GM23248 (cell line): ENCODE measurements at places on chromosomes 4 and X.
A peak's percentile ranks its signal among the peaks of the same experiment; 100 is the strongest.

DNA sequence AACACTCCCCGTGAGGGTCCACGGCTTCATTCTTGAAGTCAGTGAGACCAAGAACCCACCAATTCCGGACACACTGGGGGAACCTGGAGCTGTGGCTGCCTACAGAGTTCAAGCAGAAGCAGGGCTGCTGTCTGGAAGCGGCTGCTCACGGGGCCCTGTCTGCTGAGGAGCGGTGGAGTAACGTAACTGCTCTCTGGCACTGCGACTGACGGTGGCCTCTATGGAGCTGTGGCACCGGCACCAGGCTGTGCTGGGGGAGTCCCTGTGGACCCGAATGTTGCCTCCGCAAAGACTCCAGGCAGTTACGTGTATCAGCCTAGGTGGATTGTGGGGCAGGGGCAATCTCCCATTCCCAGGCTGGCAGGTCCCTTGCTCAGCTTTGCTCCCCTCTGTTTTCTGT is 703.3 kb upstream of the FRG1 start:
- H3K27me3 ChIP-seq, result no peaks in the 10 kb centered on the region
- no peak overlapping the region for H3K27ac ChIP-seq
- H3K4me3 ChIP-seq, result no peak overlapping the region
- DNase-seq, result no peak
- no peaks in the 10 kb centered on the region for H3K4me1 ChIP-seq

- no peaks in the 10 kb centered on the region for H3K36me3 ChIP-seq
- H3K4me1 ChIP-seq, result no peaks in the 10 kb centered on the region
- H3K4me3 ChIP-seq, result no peak overlapping the region
- H3K27ac ChIP-seq, result no peak overlapping the region
- DNase-seq, result no peak
Observed at GRCh38 chrX:42976746-42977366, 198.9 kb upstream of the PPP1R2C start.

DNA sequence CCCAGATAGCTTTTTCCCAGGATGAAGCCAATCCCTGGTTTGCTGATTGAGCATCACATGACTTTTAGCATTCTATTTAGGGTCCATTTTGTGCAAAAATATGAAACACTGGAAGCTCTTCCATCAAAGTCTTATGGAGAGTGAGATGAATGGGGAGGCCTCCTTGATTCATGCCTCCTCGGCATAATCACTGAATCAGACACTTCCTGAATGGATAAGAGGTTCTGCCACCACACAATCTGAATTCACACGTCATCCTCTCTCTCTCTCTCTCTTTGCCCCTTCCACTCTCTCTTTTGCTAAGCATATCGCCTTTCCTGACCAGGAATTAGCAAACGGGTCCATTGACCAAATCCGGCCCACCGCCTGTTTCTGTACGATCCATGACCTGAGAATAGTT is 68.7 kb downstream of the CRMP1 start:
- H3K4me3 ChIP-seq, result no peak overlapping the region
- DNase-seq, result no peak
- H3K4me1 ChIP-seq, result 0 out of 2 replicates have a peak, but pooled peaks cover 9% of the 10 kb centered on the region
- H3K36me3 ChIP-seq, result peaks cover 31% of the 10 kb centered on the region; the same call in 1 of the 2 replicates
- H3K27ac ChIP-seq, result no peak overlapping the region
- no peaks in the 10 kb centered on the region for H3K27me3 ChIP-seq

DNA sequence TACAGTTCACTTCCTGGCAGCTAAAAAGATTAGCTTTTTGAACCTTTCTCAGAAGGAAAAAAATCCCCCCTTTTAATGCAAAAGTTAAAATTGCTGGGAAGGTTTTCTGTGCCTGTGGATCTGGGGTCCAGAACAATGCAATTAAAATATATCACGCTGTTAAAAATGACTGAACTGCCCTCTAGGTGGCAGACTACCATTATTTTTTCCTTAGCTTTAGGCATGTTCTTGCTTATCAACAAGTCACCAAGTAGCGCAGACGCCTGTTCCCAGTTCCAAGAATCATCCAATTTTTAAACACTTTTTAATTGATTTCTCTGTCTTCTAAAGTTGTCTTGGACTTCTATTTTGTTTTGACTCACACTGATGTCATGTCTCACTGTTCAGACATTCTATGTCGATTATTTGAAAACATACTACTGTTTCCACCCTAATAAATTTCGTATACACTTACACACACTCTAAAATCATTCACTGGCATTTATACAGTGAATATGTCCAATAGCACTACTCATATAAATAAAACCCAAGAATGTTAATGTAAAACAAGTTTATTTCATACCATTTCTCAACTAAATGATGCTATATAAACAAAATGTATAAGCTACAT is 661.6 kb downstream of the RAPGEF2 start:
- H3K27me3 ChIP-seq, result no peaks in the 10 kb centered on the region
- H3K4me1 ChIP-seq, result no peaks in the 10 kb centered on the region
- peak; percentile 40 for DNase-seq
- no peak overlapping the region for H3K27ac ChIP-seq

DNA sequence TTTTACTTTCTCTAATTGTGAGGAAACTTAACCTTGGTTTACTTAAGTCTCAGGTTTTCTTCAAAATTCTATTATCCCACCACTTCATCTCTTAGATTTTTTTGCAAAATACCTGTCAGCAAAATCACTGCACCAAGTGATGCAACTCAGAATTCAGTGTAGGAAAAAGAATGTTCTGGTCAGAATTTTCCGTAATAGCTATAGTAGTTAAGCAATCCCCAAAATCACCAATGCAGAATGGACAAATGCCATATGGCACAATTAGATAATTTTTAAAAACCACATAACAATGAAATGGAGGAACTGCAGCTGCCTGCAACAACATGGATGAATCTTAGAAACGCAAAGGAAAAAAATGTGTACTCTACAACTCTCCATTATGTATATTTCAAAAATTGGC is 373.1 kb downstream of the NAF1 start:
- no peaks in the 10 kb centered on the region for H3K27me3 ChIP-seq
- DNase-seq, result no peak
- H3K4me3 ChIP-seq, result no peak overlapping the region
- H3K4me1 ChIP-seq, result no peaks in the 10 kb centered on the region
- H3K36me3 ChIP-seq, result no peaks in the 10 kb centered on the region
- H3K27ac ChIP-seq, result no peak overlapping the region

- no peaks in the 10 kb centered on the region for H3K4me1 ChIP-seq
- H3K27ac ChIP-seq, result no peak overlapping the region
- DNase-seq, result no peak
- no peaks in the 10 kb centered on the region for H3K36me3 ChIP-seq
- no peak overlapping the region for H3K4me3 ChIP-seq
Observed at GRCh38 chr4:702618-703048, 3.0 kb upstream of the PCGF3 start.

- H3K27ac ChIP-seq, result no peak overlapping the region
- no peak overlapping the region for H3K4me3 ChIP-seq
- H3K36me3 ChIP-seq, result no peaks in the 10 kb centered on the region
- H3K27me3 ChIP-seq, result no peaks in the 10 kb centered on the region
- H3K4me1 ChIP-seq, result no peaks in the 10 kb centered on the region
- peak; percentile 13 for DNase-seq
Observed at GRCh38 chr4:188127214-188127874, 11.9 kb upstream of the TRIML1 start.

GRCh38 chr4:153553819-153554170 is 87.6 kb downstream of the TMEM131L start:
- peaks cover 3% of the 10 kb centered on the region; the same call in 1 of the 2 replicates for H3K36me3 ChIP-seq
- H3K4me1 ChIP-seq, result no peaks in the 10 kb centered on the region
- H3K27ac ChIP-seq, result no peak overlapping the region
- no peaks in the 10 kb centered on the region for H3K27me3 ChIP-seq
- H3K4me3 ChIP-seq, result no peak overlapping the region

DNA sequence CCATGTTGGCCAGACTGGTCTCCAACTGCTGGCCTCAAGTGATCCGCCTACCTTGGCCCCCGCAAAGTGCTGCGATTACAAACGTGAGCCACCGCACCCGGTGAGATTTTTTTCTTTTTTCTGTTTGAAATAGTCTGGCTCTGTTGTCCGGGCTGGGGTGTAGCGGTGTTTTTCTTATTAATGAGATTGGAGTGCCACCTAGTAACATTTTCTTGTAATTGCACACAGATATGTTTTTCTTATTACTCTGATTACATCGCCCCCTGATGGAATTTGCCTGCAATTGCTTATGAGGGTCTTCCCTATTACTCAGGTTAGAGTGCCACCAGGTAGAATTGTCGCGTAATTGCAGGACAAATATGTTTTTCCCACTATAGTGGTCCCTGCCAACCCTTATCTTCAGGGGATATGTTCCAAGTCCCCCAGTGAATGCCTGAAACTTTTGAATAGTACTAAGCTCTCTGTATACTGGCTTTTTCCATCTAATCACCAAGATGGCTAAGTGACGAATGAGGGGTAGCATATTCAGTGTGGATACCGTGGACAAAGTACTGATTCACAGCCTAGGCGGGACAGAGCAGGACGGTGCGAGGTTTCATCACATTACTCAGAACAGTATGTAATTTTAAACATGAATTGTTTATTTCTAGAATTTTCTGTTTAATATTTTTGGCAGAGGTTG is 8.6 kb upstream of the PDHA1 start:
- H3K4me3 ChIP-seq, result no peak overlapping the region
- H3K36me3 ChIP-seq, result no peaks in the 10 kb centered on the region
- no peak for DNase-seq
- no peaks in the 10 kb centered on the region for H3K4me1 ChIP-seq
- H3K27me3 ChIP-seq, result no peaks in the 10 kb centered on the region

GRCh38 chr4:71460371-71460770 is 121.6 kb downstream of the SLC4A4 start:
- no peak overlapping the region for H3K4me3 ChIP-seq
- no peaks in the 10 kb centered on the region for H3K27me3 ChIP-seq
- H3K4me1 ChIP-seq, result peaks cover 14% of the 10 kb centered on the region
- H3K27ac ChIP-seq, result no peak overlapping the region

DNA sequence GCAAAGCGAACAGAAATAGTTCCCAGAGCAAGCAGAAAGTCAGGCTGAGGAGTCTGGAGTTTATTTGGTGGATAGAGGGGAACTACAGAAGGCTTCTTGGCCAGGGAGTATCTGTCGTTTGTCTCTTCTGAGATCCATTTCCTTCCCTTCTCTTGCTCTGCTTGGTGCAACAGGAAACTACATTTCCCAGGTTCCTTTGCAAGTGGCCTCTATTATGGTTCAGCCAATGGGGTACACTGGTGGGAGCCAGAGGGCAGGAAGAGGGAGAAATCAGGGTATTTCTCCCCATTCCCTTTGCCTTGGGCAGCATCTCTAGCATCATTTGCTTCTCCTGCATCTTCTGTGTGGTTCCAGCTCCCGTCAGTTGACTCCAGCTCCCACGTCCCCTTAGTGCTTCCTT is 142.1 kb downstream of the BCOR start:
- no peak overlapping the region for H3K27ac ChIP-seq
- no peaks in the 10 kb centered on the region for H3K27me3 ChIP-seq
- no peak overlapping the region for H3K4me3 ChIP-seq
- no peaks in the 10 kb centered on the region for H3K4me1 ChIP-seq
- no peaks in the 10 kb centered on the region for H3K36me3 ChIP-seq
- no peak for DNase-seq

GRCh38 chr4:74830928-74831327 is 36.6 kb upstream of the BTC start:
- no peak overlapping the region for H3K27ac ChIP-seq
- peak; percentile 14 for DNase-seq
- no peak overlapping the region for H3K4me3 ChIP-seq
- H3K4me1 ChIP-seq, result no peaks in the 10 kb centered on the region

DNA sequence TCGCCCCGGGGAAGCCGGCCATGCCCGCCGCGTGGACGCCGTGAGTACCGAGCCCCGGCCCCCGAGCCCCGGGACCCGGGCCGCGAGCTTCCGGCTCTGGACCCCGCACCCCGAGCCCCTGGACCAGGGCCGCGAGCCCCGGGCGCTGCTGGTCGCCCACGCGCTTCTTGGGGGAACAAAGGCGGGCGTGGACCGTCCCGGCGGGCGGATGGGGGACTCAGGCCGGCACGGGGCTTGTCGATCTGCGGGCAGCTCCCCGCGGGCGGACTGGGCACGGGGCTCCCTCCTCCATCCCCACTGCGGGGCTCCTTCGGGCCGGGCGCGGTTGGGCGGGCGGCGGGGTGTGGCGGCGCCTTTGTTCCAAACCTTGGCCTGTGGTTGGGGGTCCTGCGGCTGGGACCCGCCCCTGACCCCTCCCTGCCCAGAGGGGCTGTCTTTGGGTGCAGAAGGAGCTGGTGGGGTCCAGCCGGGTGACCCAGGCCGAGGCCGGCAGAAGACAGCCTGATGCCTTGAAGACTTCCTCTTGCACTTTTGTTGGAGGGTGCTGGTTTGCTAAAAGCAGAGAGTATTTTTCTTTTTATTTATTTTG is 25.2 kb upstream of the ADD1 start:
- H3K36me3 ChIP-seq, result no peaks in the 10 kb centered on the region
- peak; percentile 54 for DNase-seq
- no peaks in the 10 kb centered on the region for H3K4me1 ChIP-seq
- no peak overlapping the region for H3K27ac ChIP-seq
- no peaks in the 10 kb centered on the region for H3K27me3 ChIP-seq

- H3K27ac ChIP-seq, result peak overlapping the region; percentile 94
- H3K4me1 ChIP-seq, result peaks cover 44% of the 10 kb centered on the region
- peak overlapping the region; percentile 55 for H3K4me3 ChIP-seq
Observed at GRCh38 chr4:126778348-126778747, 854.4 kb upstream of the INTU start.

DNA sequence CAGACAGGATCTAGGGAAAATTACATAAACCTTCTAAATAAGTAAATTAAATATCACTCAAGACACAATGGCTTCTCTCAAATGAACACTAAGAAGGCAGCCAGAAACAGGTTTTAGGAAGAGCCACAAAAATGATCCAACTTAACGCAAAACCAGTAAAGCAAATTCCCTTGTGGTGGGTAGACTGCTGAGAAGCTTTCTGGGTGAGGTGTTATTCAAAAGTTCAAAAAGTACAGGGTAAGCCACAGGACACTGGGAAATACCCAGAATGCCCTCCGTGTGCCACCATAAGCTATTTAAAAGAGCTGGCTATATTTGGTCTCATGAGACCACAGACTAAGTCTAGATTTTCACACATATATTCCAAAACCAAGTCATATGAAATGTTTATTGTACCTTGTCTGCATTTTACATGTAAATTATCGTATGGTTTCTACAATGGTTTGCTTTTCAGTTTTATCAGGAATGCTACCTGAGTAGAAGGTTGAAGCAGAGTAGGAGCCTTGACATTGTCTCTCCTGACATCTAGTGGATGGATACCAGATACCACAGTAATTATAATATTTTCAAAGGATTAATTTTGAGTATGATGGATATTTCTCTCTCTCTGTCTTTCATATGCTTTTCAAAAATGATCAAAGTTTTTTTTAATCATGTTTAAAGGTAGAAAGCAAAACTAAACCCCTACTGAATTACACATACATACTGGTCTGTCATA is 109.3 kb upstream of the KLHL13 start:
- H3K36me3 ChIP-seq, result no peaks in the 10 kb centered on the region
- H3K27ac ChIP-seq, result peak overlapping the region; percentile 3; the same call in 1 of the 2 replicates
- H3K27me3 ChIP-seq, result no peaks in the 10 kb centered on the region
- peak; percentile 32 for DNase-seq
- H3K4me3 ChIP-seq, result no peak overlapping the region

- no peak overlapping the region for H3K4me3 ChIP-seq
- H3K27me3 ChIP-seq, result 0 out of 2 replicates have a peak, but pooled peaks cover 13% of the 10 kb centered on the region
- no peaks in the 10 kb centered on the region for H3K4me1 ChIP-seq
- DNase-seq, result no peak
- H3K36me3 ChIP-seq, result no peaks in the 10 kb centered on the region
Observed at GRCh38 chr4:72679666-72680065, 110.6 kb upstream of the ADAMTS3 start.
